Motor neuron (in vitro differentiated cells): ENCODE measurements at places on chromosomes 12 and 14. TPM values are rescaled to one million over a fixed set of nuclear protein-coding genes. Genes with fewer than 3 reads are reported as not detected.
A peak's percentile ranks its signal among the peaks of the same experiment; 100 is the strongest.

DNA sequence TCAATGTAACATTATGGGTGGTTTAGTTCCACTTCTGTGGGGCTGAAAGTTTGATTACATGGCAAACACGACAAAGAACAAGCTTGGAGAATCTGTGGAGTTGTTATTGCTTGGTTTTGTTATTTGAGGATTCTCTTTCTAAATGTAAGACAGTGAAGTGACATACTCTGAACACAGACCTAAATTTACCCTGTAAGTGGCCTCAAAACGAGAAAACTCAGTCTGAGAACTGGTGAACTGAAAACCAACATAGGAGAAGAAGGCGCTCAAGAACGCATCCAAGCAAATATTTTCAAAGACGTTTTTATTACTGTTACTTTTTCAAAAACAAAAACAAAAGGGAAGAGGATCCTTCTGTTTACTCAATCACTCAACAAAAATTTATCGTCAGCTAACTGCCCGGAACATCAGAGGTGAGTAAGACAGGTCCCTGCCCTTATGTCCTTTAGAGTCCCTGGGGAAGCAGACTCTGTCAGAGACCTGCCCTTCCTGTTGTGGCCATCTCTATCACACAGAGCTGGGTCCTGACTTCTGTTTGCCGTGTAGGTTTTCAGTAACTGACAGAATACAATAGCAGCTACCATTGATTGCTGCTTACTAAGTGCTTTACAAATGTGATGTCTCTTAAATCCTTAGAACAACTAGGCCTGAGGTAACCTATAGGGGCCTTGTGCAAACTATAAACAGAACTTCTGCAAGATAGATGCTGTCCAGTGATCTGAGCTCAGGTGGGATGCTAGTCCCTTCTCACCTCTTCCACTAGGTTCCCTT, 79.3 kb upstream of the C12orf71 start:
- no peak for ATAC-seq

DNA sequence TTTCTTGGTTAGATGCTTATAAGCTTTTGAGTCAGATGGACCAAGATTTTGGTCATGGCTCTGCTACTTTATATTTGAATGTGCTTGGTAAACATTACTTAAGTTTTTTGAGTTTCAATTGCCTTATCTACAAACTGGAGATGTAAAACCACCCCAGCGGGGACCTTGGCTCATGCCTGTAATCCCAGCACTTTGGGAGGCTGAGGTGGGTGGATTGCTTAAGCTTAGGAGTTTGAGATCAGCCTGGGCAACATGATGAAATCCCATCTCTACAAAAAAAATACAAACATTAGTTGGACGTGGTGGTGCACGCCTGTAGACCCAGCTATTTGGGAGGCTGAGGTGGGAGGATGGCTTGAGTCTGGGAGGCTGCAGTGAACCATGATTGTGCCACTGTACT, 11.2 kb downstream of the NECAP1 start:
- no peak for ATAC-seq

- ATAC-seq = no peak
Observed at GRCh38 chr12:80849337-80849736, 88.4 kb downstream of the LIN7A start.

- no peak for ATAC-seq
Observed at GRCh38 chr14:65290830-65291229, 121.7 kb upstream of the FUT8 start.

DNA sequence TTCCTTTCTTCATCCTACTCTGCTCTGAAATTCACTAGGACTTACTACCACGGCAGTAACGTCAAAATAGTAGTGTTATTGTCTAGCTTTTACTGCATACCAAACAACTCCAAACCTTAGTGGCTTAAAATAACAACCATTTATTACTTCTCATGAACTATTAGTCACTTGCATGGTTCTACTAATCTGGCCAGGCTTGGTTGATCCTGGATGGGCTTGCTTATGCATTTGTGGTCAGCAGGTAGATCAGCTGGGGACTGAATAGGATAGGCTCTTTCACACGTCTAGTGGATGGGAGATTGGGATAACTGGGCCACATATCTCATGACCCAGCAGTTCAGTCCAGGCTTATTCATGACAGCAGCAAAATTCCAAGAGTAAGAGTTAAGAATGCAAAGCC, 9.4 kb upstream of the SLC35F4 start:
- ATAC-seq = no peak

DNA sequence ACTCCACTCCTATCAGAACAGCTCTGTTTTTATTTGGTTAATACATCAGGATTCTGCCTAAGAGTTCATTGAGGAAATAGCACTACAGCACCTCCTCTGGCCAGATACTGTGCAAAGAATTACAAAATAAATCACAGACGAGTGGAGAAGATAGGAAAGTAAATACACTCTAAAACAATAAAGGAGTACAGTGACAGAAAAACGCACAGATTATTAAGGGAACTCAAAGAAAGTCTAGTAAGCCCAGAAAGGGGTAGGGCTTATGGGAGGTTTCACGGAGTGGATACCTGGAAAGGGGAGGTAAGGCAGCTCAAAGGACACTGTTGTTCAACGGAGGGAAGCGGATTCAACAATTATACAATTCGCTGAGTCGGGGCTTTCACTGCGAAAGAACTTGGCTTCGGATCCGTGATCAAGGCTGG, 5.5 kb downstream of the OR10AD1 start:
- ATAC-seq = peak; percentile 34

DNA sequence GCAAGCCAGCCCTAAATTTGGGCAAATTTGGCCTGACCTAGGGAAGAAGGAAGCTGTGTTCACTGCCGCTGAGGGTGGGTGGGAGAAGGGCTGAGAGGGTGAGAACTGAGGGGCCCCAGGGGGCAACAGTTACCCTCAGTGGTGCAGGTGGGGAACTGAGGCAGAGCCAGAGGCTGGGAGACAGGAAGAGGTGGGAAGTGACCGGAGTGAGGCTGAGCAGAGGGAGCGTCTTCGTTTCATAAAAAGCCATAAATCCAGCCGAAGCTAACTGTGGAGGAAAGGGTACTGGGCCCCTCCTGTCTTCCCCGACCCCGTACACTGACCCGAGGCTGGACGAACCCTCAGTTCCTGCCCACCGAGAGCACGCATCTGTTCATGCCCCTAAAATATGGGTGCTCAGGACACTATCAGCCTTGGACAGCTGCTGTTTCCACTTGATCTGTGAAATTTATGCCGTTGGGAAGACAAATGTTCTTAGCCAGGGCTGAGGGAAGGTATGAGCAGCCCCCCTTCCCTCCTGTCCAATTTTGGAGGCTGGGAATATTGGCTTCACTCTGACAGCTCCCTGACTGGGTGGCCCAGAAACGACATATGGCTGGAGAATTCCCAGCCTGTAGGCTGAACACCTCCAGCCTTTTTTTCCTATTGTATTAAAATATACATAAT, 116.5 kb downstream of the KIF26A start:
- ATAC-seq = peak; percentile 32

- peak; percentile 67 for ATAC-seq
Observed at GRCh38 chr14:56124327-56124726, 6.1 kb downstream of the PELI2 start.

DNA sequence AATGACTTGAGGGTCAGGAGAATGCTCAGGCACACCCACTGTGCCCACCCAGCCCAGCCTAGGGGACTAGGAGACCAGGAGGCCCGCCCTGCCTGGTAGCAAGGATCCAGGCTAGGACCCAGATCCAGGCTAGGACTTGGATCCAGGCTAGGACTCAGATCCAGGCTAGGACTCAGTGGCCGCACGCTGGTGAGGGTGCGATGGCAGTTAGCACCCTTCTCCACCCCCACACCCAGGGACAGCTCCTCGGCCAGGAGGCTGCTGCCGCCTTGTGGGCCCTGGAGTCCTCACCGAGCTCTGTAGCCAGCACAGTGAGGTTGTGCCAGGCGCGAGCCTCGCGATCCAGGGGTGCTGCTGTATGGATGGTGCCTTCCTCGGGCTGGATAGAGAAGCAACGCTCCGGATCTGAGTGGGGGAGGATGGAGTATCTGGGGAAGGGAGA, 5.1 kb downstream of the CDH24 start:
- ATAC-seq = peak; percentile 77

DNA sequence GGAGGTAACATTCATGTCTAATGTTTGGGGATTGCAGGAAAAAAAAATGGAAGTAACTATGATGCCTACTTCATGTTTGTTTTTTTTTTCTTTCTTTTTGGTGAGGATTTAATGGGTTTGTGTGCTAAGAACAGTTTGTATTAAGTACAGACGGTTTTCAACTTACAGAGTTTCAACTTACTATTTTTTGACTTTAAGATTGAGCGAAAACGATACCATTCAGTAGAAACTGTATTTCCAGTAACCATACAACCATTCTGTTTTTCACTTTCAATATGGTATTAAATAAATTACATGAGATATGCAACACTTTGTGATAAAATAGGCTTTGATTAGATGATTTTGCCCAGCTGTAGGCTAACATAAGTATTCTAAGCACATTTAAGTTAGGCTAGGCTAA, 10.4 kb downstream of the TECPR2 start:
- ATAC-seq = no peak

DNA sequence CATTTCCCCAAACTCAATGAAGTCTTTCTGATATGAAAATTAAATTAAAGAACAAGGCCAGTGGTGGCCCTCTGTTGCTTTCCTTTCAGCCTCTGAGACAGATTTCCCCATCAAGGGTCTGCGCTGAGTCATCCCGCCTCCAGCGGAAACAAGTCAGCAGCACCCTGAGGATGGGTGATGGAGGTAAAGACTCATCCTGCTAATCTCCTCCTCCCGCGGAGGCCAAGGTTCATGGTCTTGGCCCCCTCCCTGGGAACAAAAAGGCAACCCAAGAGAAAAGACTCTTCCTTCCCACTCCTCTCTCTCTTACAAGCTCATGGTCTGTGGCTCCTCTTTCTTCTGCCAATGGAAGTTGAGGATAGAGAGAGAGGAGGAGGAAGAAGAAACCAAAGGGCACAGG, 9.0 kb upstream of the NUMB start:
- ATAC-seq = no peak

- ATAC-seq = no peak
Observed at GRCh38 chr14:30223385-30223785, 295.7 kb upstream of the PRKD1 start.

DNA sequence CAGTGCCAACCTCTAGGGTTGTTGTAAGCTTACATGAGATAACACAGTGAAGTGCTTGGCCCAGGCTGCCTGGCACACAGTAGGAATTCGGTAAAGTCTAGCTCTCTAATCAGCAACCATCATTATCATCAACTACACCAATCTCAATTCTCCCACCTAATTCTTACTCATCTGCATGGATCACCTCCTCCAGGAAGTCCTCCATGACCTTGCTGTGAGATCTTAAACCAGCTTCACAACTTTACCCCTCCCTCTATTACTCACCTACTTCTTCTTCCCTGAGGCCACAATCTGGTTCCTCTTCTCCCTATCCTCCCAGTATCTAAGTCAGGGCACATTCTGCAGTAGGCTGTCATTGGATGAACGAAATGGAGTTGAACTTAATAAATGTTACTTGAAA, 67.3 kb downstream of the GSC start:
- no peak for ATAC-seq

DNA sequence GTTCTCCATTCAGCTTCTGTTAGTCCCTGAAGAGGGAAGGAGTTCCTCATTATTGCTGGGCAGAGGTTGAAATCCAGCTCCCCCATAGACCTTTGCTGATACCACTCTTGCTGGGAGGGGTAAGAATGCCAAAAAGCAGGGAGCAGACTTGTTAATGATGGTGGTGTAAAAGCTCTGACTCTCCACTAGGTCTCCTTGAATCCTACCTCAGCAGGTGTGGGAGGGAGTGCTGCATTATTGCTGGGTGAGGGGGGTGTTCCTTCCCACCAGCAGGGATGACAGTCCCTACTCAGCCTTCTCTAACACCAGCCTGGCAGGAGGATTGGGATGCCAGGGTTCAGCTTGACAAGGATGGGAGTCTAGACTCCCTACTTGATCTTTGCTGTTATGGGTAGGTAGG, 185.8 kb upstream of the NOS1 start:
- ATAC-seq = no peak

DNA sequence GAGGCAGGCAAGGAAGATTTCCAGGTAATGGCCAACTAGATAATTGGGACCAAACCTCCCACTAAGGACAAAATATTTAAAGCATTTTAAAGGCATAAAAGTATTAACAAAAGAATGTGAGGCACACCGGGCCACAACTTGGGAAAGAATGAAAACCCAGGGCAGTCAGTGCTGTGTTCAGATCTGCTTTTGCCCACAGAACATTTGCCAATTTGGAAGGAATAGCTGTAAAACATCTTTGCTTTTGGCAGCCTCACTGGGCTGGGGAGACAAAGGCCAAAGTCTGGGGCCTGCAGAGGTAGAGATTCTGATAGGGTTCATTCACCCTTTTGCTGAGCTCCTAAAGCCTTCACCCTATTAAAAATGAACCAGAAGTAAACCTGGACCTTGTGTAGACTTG, 82.3 kb downstream of the SYNE3 start:
- no peak for ATAC-seq

DNA sequence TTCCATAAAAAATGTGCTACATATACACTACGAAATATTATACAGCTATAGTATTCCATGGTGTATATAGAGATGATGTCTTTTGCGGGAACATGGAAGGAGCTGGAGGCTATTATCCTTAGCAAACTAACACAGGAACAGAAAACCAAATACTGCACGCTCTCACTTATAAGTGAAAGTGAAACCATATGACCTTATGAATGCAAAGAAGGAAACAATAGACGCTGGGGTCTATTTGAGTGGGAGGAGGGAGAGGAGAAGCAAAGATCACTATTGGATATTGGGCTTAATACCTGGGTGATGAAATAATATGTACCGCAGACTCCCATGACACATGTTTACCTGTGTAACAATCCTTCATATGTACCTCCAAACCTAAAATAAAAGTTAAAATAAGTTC, 142.8 kb downstream of the LRFN5 start:
- ATAC-seq = no peak

DNA sequence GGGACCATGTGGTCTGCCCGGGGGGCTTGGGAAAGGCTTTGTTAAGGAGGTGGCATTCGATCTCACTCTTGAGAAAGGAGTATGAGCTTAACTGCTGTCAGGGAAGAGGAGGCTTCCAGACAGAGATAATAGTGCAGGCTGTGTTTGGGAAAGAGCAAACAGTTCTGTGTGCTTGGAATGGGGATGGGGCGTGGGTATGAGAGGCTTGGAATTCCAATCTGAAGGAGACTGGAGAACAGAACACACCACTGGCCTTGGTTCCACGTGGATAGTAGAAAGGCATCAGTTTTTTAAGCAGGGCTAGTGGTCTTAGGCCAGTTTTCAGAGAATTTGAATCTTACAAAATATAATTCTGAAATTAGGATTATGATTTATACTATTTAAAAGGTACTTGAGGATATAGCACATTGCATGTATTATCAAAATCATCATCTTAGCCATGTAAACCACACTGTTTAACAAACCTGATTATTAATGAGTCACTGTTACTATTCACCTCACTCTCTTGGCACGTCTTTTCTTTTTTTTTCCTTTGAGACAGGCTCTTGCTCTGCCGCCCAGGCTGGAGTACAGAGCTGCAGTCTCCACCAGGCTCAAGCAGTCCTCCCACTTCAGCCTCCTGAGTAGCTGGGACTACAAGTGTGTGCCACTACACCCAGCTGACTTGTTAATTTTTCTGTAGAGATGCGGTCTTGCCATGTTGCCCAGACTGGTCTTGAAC, 38.5 kb upstream of the KCNK13 start:
- no peak for ATAC-seq

- no peak for ATAC-seq
Observed at GRCh38 chr12:125218952-125219351, 153.7 kb downstream of the AACS start.

GRCh38 chr12:96806272-96806671, 100.8 kb upstream of the NEDD1 start:
- no peak for ATAC-seq

Gene RAB15
- total RNA-seq = 5.1 and 5.2 TPM in 2 replicates

Gene IL23A
- 0.93 and 0.96 TPM in 2 replicates for total RNA-seq

Gene SLC7A7
- 0.54 and 0.94 TPM in 2 replicates for total RNA-seq

Gene DTX1
- 0.87 and 2.2 TPM in 2 replicates for total RNA-seq
